Stimulated activated CD8-positive, alpha-beta memory T cell treated with anti-CD3 and anti-CD28 coated beads, Interleukin-4, amount 100 ng/mL, for 4 hours (primary cell): ENCODE measurements at places on chromosomes 3 and 15.

GRCh38 chr15:27328608-27329007 is 357.6 kb downstream of the GABRG3 start:
- no peak for DNase-seq

DNA sequence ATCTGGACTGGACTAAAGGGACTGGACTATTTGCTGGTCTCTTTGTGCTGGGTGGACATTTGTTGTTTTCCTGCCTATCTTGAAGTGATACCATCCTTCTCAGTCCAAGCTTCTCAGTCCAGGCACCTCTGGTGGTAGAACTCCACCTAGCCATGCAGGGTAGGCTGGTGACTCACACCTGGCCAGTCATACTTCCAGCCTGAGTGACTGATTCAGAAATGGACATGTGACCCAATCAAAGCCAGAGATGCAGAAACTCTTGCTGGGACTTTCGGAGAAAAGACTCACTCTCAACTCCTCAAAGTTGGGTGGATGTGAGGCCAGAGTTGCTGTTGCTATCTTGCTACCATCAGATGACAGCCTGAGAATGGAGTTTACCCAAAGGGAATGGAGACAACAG is 5.6 kb upstream of the ASB14 start:
- DNase-seq: no peak

GRCh38 chr15:40879609-40880008 is 5.6 kb upstream of the RHOV start:
- DNase-seq: no peak

DNA sequence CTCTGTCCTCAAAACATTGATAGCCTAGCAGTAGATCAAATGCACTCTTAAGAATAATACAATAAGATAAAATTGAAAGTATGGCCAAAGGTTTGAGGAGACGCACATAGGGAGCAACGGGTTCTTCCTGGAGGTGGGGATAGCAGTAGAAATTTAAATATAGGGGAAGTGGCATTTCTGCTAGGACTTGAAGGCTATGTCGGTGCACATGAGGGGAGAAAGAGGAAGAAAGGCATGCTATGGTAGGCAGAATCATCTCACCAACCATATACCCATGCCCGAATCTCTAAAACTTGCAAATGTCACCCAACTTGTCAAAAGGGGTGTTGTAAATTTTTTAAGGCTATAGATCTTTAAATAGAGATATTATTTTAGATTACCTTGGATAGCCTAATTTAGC is 735.1 kb upstream of the LMCD1 start:
- DNase-seq: no peak
